ENCODE measurements at places on chromosomes 4 and X.

DNA sequence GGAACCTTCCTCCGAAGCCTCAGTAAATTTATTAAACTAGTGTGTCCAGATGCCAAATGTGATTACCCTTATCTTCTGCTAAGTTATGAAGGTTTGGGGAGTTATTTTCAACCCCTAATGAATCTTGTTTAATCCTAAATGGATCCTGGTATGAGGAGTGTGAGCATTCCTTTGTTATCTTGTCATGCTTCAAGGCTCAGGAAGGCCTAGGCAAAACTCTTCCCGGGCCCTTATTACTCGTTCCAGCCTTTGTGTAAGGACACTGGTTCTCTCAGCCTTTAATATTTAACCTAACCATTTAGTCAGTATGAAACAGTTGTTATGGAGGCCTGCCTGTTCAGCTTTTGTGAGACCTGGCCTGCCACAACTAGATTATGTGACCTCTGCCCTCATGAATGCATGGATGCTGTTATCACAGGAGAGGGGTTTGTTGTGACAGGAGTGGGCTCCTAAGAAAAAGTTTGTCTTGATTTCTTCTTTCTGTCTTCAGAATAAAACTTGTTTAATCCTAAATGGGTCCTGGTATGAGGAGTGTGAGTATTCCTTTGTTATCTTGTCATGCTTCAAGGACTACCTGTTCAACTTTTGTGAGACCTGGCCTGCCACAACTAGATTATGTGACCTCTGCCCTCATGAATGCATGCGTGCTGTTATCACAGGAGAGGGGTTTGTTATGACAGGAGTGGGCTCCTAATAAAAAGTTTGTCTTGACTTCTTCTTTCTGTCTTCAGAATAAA is 181.7 kb downstream of the SLC39A8 start:
- DNase-seq: no peak

DNA sequence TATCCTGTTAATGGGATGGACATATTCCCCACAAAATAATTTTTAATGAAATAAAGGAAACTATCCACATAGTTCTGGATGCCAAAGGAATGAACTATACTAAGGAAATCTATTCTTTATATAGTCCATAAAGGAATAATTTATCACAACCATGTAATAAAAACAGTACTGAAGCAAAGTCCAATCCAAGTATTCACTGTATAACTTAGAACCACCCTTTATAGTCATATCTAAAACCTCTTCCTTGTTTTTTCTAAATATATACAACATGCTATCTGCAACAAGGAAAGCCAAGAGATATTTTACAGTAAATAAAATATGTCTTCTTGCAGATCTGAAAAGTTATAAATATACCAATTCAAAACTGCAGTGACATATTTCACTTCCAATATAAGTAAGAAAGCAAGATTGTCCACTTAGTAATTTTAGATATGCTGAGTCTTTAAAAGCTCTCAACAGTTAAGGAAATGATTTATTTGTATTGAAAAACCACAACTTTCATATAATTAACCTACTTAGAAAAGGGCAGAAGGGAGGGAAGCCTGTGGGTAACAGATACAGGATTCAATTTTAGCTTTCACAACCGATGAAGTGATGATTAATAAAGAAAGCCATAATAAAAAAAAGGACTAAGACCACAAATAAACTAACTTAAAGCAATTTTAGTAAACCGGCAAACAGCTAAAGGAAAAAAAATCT is 8.0 kb downstream of the NR3C2 start:
- DNase-seq: no peak

- DNase-seq: peak; percentile 24
These were observed 137.6 kb downstream of the EGF start for GRCh38 chr4:110049951-110050925.

- no peak for DNase-seq
These were observed 111.6 kb upstream of the USP9X start for GRCh38 chrX:40973619-40974018.

DNA sequence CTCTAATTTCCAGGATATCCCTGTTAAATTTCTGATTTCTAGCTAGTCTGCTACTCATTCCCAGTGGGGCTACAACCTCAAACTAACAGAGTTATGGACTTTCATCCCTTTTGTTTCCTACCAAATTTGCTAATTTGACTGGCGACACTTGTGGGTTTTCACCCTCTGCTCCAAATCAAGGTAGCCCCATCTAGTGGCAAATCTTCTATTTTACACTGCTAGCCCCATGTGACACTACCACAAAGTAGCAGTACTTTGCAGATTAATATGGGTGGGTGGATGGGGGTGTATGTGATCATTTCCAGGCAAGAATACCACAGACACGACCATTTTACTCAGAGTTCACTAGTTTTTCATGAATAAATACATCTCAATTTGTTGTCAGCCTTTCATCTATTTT is 150.3 kb downstream of the MSL3 start:
- DNase-seq: no peak

DNA sequence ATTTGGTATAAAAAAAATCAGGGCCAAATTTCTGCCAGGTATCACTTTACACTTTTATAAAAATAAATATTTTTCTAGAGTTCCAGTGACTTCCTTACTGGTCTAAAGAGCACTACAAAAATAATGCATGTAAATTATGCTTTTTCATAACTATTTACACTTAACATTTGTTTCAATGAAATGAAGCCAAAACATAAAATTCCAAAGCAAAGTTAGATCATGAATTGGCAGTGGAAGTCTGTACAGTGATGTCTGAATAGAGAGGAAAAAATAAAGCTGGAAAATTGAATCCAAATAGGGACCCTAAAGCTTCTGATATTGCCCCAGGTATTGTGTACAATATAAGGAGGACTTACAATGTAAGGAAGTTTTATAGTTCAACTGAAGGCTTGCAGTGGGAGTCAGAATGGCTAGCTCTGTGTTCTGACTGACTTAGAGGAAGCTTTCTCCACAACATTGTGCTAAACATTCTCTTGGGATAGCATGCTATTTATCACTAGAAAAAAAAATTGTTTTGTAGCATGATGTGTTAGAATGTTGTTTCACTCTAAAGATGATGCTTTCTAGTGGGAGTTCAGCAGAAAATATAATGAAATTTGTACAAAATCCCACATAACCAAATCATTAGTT is 288.2 kb upstream of the UGT8 start:
- no peak for DNase-seq

GRCh38 chrX:111282991-111283390 is 12.7 kb upstream of the CAPN6 start:
- no peak for DNase-seq
